ENCODE measurements at places on chromosomes 6 and 20.

DNA sequence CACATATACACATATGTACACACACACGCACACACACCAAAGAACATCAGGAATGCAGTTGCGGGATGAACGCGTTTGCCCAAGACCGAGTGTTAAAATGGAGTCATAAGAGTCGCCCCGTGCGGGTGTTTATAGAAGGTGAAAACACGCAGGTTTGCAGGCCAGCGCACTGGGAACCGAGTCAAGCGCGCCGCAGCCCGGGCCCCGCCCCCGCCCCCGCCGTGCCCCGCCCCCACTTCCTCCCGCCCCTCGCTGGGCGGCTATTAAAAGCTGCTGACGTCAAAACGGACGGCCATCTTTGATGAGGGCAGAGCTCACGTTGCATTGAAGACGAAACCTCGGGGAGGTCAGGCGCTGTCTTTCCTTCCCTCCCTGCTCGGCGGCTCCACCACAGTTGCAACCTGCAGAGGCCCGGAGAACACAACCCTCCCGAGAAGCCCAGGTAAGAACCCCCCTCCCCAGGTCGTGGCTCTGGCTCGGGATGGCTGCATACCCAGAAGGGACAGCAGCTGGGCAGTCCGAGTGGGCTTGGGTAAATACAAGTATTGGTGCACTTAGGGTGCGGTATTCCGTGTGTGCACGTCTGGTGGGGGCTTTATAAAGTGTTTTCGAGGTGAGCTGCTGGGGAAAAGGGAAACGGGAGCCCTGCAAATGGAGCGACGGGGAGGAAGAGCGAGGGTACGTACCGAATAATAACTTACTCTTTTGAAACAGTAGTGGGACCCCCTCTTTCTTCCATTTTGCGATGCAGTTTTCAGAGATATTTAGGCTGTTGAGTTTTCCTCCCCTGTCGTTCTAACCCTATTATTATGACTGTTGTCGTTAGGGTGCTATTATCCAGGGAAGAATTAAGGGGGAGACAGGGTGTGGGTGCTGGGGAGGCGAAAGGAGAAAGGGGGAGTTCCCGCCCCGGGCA lies at the start of gene SNAP25:
TSS of gene SNAP25 (plus strand) at position 295 of the 916 bp plus-strand sequence. CDS start 56,662 bp downstream, outside the sequence.
- DNase-seq = peak; percentile 70

DNA sequence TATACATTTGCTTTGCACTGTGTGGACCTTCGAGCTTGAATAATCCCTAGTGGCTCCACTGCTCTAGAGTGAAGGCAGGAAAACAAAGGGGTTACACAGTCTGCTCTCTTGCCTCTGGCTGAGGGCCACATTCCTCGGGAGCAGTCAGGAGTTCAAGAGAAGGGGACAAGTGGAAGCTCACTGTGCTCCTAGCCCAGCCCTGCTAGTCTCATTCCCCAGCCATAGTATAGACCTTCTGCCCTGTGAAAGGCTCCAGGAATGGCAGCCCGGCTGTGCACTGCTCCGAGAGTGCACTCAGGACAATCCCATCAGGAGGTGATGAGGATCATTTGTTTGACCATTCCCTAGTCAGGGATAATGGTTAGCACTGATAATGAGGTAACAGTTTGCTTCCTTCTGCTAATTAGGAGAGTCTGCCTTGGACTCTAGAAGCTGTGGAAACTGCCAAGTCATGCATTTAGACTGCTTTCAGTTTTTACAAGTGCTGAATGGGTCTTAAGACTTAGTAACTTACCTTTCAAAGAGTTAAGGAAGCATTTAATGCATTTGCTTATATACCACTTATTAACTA lies 8.5 kb downstream of the IYD start:
- no peak for DNase-seq

DNA sequence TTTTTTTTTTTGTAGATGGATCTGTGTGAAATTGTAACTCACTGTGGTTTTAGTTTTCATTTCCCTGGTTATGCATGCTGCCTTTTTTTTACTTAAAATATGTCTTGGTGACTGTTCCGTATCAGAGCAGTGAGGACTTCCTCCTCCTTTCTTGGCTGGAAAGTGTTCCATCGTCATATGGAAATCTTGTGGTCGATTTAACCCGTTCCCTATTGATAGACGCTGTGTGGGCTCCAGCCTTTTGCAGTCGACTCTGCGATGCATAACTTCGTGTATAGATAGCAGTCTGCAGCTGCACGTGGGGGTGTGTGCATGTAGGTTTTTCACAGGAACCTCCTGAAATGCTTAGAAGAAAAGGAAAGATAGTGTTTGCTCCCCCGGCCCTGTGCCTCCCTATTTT lies 28.1 kb upstream of the PNPLA1 start:
- no peak for DNase-seq

GRCh38 chr20:39136798-39137197 lies 174.7 kb downstream of the DHX35 start:
- no peak for DNase-seq

DNA sequence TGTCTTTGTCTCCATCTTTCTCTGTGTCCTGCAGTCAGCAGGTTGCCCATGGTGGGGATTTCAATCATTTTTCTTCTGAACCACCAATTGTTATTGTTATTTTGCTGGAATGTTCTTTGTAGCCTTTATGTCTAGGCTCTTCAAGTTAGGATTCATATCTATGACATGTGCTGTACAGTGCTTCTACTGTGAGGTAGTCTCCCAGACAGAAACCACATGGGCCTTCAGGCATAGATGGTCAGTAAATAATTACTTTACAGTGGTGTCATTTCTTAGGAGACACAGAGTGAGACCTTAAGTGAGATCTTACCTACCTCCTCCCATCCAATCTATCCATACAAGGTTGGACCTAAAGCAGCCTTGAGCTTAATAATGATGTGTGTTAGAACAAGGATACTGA lies 265.5 kb downstream of the ZFAND3 start:
- DNase-seq = no peak

- no peak for DNase-seq
These were observed 12.1 kb upstream of the TENT5A start for GRCh38 chr6:81764531-81764930.

DNA sequence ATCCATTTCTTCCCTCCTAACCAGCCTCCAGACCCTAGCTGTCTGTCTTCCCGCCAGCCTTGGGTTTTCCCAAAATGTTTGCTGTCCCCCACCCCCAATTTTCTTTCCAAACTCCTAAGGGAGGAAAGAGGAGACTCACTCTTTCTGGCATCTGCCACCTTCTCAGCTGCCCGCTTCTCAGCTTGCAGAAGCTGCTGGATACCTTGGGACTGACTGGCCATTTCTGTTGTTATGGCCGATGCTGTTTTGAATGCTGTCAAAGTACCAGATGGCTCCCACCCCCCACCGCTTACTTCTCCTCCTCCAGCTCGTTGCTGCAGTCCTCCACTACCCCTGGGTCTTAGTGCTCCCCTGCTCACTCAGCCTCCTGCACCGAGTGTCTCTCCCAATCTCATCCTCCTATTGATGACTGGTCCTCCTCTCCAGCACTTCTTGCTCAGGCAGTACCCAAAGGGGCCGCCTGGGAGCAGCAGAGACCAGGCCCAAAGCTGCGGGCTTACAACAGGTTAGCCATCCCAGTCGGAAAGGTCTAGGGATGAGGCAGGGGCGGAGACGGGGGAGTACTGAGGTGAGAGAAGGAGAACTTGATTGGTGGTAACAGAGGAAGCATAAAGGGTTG lies at the start of gene ATP6V1G2:
TSS of gene ATP6V1G2 (minus strand) at position 270 of the 619 bp plus-strand sequence. CDS start at position 221, 49 bp downstream.
- DNase-seq = peak; percentile 82

GRCh38 chr6:39476151-39476550 lies 153.6 kb upstream of the KCNK16 start:
- DNase-seq = no peak

DNA sequence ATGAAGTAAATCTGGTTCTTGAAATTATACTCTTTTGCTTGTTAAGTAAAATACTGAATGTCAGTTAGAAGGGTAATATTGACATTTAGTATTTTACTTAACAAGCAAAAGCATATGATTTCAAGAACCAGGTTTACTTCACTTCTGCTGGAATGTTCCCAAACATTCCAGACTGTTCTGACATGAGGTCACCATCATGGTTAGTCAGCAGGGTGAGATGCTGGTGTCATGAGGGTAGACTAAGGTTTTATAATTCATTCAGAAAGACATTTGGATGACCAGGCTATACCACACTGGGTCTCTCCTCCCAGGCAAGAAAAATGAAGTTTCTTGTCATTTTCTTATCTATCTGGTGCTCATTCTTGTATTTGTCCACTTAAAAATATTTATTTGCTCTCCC lies 414.4 kb upstream of the MMS22L start:
- DNase-seq = peak; percentile 37

GRCh38 chr6:118656847-118657451 lies 5.6 kb upstream of the CEP85L start:
- DNase-seq = no peak

DNA sequence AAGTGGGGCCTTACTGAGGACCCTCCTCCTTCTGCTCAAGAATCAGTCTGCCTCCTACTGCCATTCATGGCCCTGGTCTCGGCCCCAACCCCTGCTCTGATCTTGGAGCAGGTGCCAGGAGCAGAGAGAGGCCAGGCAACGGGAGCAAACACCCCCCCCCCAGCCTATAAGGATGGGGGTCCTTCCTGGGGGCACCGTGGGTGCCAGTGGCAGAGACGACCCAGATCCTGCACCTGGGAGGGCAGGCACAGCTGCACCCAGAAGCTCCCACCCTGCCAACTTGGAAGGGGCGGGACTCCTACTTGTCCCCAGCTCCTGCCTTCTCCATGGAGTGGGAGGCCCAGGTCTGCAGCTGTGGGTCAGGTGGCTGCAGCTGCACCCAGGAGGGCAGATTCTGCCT lies 183.2 kb downstream of the EYA4 start:
- no peak for DNase-seq

- no peak for DNase-seq
These were observed 7.5 kb downstream of the HSPA12B start for GRCh38 chr20:3739926-3740451.

DNA sequence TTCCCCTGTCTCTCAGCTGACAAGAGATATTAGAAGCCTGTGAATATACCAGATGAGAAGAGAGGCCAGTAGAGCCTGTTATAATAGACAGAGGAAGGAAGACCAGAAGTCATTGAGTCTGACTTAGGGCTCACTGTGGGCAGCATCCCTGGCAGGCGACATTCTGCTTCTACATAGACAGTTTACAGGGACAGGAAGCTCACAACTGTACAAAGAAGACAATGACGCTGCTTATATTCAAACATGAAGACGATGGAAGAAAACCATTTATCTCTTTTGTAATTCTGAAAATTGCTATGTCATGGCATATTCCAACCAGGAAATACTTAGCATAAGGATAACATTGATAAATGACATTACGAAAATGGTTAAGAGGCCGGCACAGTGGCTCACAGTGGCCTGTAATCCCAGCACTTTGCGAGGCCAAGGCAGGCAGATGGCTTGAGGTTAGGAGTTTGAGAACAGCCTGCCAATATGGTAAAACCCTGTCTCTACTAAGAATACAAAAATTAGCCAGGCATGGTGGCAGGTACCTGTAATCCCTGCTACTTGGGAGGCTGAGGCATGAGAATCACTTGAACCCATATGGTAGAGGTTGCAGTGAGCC lies 170.9 kb downstream of the UBE3D start:
- no peak for DNase-seq

GRCh38 chr6:12049165-12049564 lies 37.1 kb downstream of the HIVEP1 start:
- no peak for DNase-seq

GRCh38 chr20:49052334-49052733 lies 6.2 kb downstream of the CSE1L start:
- no peak for DNase-seq

DNA sequence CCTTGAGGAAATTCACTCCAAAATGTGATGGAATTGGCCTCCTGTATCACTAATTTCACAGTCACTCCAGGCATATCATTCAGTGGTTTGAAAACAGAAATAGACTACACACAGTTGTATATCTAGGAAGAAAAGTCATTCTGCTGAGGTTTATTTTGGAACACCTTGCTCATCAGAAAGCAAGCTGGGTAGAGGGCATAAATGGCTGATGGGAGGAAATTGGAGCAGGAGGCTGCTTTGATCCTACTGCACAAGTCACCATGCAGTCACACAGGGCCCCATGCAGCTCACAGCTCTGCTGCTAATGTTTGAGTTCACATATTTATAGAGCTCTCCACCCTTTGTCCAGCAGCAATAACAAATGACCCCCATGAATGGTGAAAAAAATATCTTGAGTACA lies 12.3 kb downstream of the NHLRC1 start:
- DNase-seq = no peak

DNA sequence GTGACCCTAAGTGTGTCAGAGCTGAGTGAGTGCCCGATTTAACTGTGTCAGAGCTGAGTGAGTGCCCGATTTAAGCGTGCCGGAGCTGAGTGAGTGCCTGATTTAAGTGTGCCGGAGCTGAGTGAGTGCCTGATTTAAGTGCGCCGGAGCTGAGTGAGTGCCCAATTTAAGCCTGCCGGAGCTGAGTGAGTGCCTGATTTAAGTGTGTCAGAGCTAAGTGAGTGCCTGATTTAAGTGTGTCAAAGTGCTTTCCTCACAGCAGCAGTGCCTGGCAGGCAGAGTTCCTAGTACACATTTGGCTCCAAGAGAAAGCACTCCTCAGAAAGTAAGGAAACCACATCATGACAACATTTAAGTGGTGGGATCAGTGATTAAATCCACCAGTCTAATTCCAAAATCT lies 13.2 kb downstream of the SERAC1 start:
- DNase-seq = no peak

GRCh38 chr6:48959251-48960060 lies 503.6 kb downstream of the MMUT start:
- DNase-seq = no peak

- DNase-seq = no peak
These were observed 7.4 kb downstream of the ITPR3 start for GRCh38 chr6:33628401-33628964.

DNA sequence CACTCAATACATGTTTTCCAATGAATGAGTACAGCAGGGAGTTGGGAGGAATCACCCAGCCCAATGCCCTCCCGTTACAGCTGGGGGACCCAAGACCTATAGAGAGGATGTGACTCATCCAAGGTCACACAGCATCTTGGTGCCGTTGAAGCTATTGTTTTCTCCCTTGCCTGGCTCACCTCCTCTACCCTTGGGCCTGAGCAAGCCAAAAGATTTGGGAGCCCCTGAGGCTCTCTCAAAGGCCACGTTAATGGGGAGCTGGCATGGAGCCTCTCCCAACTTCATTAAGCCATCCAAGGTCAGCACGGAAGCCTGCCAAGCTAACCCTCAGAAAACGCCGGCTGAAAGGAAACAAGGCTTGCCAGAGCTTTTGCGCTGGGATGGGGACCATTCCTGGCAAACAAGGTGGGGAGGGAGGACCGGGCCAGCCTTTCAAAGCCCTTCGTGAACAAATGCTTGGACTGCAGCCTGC lies 30.4 kb downstream of the KCNB1 start:
- DNase-seq = no peak

- DNase-seq = no peak
These were observed 91.4 kb downstream of the CEBPB start for GRCh38 chr20:50281831-50282591.

DNA sequence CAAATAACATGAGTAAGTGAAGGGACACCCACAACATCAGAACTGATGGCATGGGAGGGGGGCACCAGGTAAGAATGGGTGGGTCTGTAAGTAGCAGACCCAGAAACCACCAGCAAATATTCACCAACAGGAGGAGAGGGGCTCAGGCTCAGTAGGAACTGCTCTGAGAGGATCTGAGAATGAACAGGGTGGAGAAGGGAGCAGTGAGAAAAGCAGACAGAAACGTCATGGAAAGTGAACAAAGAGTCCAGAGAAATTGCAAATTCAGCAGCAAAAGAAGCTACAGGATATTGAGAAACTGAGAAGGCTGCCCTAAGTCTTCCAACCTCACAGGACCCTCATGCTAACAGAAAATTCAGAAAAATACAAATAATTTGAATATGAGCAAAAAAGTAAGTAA lies 121.3 kb downstream of the KIF16B start:
- DNase-seq = no peak
